ENCODE measurements at places on chromosomes 2 and 18.

GRCh38 chr18:7683753-7684152 is 116.6 kb downstream of the PTPRM start:
- DNase-seq: no peak

DNA sequence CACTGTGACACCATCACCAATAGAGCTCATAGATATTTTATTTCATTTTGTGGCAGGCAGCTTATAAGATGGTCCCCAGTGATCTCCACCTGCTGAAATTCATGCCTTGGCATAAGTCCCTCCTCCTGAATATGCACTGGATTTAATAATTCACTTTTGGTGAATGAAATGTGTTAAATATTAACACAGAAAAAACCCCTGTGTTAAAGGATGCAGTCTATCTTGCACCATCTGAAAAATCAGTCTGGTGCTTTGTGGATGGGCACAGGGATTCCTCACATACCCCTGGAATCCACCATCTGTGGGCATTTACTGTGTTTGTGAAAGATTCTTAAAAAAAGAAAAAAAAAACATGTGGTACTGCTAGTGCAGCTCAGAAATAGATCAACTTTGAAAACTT is 26.1 kb upstream of the WIPF1 start:
- no peak for DNase-seq

GRCh38 chr2:147288131-147288530 is 556.7 kb upstream of the ACVR2A start:
- DNase-seq: no peak

GRCh38 chr2:165594935-165595255 is 125.4 kb downstream of the CSRNP3 start:
- no peak for DNase-seq

DNA sequence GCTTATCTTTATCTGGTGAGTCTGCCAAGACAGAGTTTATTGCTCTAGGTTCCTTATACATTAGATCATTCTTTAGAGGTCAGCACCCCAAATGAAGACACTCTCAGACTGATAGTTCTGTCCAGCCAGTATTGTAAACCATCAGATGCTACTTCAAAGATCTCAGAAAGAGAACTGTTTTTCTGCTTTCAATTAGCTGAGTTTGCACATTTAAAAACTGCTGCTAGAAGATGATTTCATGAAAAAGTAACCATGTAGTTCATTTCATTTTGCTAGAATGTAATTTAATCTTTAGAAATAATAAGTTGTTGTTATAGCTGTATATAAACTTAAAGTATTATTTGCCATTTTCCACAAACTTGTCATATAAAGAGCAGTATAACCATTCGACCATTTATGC is 344.5 kb upstream of the ATP5MC3 start:
- DNase-seq: no peak

DNA sequence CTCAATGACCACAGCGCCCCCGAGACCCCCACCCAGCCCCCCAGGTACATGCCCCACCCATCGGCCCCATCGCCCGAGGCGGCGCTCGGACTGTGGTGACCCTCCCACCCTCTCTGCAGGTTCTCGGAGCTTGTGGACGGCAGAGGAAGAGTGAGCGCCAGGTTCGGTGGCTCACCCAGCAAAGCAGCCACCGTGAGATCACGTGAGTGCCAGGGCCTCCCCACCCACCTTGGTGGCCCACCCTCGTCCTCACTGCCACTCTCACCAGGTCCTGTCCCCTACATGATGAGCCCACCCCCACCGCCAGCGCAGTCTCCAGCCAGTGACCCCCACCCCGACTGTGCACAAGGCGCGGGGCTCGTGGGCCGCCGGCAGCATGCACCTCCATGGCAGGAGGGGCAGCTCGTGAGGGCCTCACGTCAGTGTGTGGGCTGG is 30.4 kb downstream of the MTERF4 start:
- DNase-seq: no peak

All from NCI-H345 (cell line).